ENCODE measurements at places on chromosomes 12 and 14.

GRCh38 chr14:95434121-95434520, 82.3 kb downstream of the SYNE3 start:
- DNase-seq: no peak

- DNase-seq: no peak
Measured at GRCh38 chr12:113612076-113612728, 140.5 kb upstream of the LHX5 start.

DNA sequence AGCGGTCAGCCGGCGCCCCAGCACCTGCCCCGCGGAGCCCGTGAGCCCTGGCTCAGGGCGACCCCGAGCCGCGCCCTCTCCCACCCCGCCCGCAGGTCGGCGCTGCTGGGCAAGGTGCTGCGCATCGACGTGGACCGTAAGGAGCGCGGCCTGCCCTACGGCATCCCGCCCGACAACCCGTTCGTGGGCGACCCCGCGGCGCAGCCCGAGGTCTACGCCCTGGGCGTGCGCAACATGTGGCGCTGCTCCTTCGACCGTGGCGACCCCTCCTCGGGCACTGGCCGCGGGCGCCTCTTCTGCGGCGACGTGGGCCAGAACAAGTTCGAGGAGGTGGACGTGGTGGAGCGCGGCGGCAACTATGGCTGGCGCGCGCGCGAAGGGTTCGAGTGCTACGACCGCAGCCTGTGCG, 14.4 kb downstream of the HHIPL1 start:
- no peak for DNase-seq

GRCh38 chr12:132248453-132249167, 80.8 kb downstream of the GALNT9 start:
- DNase-seq: no peak

DNA sequence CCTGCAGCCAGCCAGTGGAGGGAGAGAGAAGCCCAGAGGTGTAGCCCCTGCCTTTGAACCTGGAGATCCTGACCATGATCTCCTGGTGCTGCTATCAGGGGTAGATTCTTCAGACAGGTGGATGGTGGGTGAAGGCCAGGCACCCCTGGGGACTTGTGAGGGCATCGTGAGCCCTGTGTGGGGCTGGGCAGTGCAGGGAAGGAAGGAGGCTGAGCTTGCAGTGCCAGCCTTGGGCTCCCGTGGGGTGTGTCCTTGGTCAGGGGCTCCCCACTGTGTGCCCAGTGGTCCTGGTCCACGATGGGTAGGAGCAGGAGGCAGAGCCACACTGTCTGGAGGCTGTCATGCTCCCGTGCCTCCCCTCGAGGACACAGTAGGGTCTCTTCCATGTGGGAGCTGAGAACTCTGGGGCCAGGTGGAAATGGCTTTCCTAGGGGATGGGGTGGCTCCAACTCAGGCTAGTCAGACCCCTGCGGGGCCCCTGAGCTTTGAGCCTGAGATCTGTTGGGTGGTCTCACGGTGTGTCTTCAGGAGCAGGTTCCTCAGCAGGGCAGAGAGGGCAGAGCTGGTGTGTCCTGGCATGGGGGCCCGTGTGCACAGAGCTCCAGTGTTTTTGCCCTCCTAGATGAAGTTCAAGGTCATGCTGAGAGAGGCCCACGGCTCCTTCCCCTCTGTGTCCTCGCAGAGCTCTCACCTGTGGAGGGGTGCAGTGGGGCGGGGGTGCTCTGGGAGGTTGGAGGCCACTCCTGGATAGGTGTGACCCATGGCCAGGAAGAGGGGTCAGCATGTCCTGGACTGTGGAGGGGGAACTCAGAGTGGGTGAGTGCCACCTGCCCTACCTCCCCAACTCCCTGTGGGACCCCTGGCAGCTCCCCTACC, 25.0 kb downstream of the RTL1 start:
- DNase-seq: no peak

DNA sequence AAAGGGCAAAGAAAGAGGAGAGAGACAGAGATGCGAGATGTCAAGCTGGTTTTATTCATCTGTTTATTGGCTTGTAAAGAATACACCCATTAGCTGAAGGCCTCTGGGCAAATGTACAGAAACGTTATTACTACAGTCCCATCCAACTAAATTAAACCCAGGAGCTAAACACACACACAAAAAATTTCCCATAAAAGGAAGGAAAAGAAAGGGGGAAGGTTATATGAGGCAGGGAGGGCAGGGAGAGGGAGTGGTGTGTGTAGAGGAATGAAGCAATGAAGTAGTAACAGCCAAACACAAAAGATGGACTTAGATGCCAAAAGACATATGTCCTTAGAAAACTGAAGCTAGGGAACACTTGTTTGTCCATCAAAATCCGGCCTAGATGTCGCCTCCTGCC, 3.1 kb upstream of the MFAP5 start:
- DNase-seq: no peak

GRCh38 chr14:51473808-51474565, 177.7 kb upstream of the FRMD6 start:
- no peak for DNase-seq

- DNase-seq: no peak
Measured at GRCh38 chr14:72588521-72588920, 305.4 kb downstream of the DPF3 start.

DNA sequence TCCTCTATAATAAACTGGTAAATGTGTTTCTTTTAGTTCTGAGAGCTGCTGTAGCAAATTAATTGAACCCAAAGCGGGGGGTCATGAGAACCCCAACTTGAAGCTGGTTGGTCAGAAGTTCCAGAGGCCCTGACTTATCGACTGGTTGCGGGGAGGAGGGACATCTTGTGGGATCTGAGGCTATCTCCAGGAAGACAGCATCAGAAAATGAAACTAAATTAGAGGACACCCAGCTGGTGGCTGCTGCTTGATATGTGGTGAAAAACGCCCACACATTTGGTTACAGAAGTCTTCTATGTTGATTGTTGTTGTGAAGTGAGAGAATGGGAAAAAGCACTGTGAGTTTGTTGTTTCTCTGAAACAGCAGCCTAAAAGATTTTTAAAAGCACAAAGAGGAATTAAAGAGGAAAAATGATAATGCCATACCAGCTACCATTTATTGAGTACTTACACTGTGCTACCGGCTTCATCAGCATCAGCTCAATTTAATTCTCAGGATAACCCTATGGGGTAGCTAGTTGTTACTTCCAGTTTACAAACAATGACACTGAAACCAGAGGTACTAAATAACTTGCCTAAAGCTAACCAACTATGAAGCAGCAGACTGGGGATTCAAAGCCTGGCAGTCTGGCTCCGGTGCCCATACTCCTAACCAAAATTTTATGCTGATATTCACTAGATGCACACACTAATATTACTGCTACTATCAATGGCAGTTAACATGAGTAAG, 24.3 kb downstream of the DDX24 start:
- DNase-seq: no peak

GRCh38 chr14:23670481-23670880, 34.3 kb downstream of the DHRS2 start:
- DNase-seq: no peak

GRCh38 chr12:29695800-29696199, 87.9 kb downstream of the TMTC1 start:
- DNase-seq: no peak

DNA sequence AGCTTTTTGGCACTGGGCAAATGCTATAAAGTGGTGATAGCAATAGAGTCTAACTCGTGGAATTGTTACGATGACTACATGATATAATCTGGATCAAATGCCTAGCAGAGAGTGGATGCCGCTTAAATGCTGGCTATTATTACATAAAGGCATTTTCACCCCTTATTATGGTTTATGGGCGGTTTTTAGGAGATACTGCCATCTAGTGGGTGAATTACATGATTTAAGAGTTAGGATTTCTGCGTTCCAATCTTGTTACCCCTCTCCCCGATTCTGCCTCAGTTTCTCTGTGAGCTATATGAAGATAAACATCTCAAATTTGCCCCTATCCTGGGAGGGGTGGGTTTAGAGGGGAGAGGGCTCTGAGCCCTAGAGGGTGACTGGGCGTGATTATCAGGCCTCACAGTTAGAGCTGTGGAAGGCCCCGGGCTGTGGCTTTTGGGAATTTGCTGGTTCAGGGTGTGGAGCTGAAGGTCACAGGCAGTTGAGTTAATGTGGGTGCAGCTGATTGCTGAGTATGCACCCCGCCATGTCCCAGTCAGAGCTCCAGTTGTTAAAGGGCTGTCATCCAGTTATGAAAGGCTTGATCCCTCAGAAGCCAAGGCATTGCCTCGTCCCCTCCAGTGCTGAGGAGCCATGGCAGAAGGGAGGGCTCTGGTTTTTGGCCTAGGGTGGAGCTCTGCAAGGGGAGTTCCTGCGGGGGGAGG, 14.4 kb downstream of the CLSTN3 start:
- no peak for DNase-seq

- DNase-seq: no peak
Measured at GRCh38 chr14:66117600-66117999, 368.6 kb upstream of the CCDC196 start.

DNA sequence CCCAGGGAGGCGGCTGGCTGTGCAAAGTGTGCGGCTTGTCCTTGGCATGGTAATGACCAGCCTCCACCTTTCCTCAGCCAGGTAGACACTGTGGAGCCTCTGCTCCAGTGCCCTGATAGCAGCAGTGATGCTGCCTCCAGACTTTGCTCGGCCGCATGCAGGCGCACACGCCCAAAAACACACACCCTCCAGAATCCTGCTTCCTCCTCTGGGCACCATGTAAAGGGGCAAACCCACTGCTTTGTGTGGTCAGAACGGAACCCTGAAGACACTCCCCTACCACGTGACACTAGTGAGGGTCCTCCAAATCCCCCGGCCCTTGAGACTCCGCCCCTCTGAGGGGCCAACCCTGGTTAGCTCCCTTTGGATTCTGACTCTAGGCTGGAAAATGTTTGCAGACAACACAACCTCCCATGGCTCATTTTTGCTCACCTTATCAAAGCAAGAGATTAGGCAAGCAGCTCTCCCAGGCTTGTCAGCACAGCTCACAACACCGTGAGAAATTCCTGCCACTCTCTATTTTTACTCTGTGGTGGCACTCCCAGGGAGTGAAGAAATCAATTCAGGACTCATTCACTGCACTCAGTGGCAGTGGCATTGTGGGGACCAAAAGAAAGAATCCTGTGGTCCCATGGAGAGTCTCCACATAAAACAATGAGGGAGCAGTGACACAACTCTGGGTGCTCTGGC, 4.5 kb downstream of the KRT77 start:
- no peak for DNase-seq

DNA sequence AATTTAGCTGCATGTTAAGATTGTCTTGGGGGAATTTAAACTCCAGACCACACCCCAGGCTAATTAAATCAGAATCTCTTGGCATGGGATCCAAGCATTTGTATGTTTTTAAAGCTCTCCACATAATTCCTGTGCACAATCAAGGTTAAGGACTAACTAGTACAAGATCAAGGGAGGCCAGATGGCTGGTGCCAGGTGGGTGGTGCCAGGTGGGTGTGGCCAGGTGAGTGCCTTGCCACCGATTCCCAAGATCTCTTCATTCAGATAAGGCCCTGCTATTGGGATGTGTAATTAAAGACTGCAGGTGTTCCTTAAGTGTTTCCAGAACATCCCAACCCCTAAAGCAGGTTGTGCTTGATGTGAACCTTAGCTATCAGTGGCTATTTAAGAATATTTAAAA, 75.1 kb downstream of the NRXN3 start:
- no peak for DNase-seq

DNA sequence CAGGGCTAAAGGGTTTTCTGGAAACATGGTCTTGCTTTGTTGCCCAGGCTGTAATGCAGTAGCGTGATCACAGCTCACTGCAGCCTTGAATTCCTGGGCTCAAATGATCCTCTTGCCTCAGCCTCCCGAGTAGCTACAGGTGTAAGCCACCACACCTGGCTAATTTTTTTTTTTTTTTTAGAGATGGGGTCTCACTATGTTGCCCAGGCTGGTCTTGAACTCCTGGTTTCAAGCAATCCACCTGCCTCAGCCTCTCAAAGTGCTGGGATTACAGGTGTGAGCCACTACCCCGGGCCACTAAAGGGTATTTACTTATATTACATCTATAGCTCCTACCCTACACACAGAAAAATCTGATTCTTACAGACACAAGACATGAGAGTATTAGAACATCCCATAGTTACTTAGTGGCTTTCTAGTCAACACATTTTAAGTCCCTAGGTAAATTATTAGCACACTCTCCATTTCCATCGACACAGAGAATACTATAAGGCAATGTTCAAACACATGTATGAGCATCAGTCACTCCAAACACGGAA, 6.2 kb upstream of the DCAF11 start:
- no peak for DNase-seq

DNA sequence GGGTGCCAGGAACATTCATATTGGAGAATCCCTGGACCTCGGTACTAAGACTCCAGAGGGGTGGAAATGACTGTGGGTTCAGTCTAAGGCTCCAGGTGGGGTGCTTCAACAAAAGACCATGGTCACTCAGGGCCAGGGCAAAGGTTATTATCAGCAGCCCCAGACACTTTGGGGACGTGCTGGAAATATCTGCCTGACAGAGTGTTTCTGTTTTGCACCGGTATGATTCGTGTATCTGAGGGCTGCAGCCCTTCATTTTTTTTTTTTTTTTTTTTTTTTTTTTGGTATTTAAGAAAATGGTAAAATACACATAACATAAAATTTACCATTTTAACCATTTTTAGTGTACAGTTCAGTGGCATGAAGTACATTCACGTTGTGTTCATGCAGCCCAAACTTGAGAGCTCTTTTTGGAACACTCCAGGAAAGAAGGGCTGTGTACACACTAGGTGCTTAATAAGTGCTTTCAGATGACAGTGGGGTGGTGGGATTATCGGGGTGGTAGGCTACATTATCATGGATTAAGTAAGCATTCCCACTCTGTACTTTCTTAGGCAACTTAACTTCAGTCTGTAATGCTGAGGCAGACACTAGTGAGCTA, 120.3 kb downstream of the CHST11 start:
- no peak for DNase-seq

DNA sequence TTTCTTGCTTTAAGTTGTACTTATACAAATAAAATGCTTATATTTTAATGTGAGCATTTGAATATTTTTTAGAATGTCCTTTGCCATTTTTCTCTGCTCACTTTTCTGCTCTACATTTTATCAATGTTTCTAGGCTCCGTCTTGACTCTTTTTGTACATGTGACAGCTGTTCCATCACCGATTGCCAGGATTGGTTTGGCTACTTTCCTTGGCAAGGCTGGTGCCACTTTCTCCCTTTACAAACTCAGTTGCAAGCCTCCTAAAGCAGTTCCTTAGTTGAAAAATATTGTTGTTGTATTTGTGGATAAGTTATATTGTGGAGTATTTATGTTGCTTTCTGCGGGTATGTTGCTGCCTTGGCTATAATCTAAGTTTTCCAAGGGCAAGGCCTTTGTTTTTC, 63.4 kb downstream of the DACT1 start:
- DNase-seq: no peak

GRCh38 chr14:67756496-67756895, 54.8 kb downstream of the RDH12 start:
- DNase-seq: no peak

- no peak for DNase-seq
Measured at GRCh38 chr12:98830657-98831056, 185.6 kb downstream of the APAF1 start.

GRCh38 chr12:1102115-1102514, 111.1 kb downstream of the ERC1 start:
- no peak for DNase-seq

DNA sequence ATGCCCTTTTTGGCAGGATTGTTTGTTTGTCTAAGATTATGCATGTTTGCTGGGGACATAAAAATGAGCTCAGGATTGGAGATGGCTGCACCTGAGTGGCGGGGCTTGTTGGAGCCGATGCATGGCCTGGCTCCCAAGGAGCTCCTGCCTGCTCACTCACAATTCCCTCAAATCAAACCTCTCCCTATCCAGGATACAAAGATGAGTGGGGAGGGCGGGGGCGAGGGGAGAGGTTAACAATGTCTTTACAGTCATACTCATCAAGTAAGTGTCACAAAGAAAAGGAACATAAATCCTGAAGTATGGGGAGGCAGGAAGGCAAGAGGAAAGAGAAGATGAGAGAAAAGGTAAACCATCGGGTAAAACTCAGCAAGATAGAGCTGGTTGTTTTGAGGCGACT, 104.0 kb upstream of the COCH start:
- no peak for DNase-seq
